ENCODE measurements at places on chromosomes 1 and 21. TPM values are rescaled to one million over a fixed set of nuclear protein-coding genes. Genes with fewer than 3 reads are reported as not detected.
A peak's percentile ranks its signal among the peaks of the same experiment; 100 is the strongest.

Gene ZNF593OS
- total RNA-seq = not detected

Gene HES3
- total RNA-seq = not detected

Gene MROH9
- not detected for total RNA-seq

Gene C1orf141
- not detected for total RNA-seq

Gene CYYR1
- total RNA-seq = not detected

Gene PPFIA4
- total RNA-seq = 0.93 TPM

Gene SFN
- total RNA-seq = 1.2 TPM

Gene PRELP
- not detected for total RNA-seq

DNA sequence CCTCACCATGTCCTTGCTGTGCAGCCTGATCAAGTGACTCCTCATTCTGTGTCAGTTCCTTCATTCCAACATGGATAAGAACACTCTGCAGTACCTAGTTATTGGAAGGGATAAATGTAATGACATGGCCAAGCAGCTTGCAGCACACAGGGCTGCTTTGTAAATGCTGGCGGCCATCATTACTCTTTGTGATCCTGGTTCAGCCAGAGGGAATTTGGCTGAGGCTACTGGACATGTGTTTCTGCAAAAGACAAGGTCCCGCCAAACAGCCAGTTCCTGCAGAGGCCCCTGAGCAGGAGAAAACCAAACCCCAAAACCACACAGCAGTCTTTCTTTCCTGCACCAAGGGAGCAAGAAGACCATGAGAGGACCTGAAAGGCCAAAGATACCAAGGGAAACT lies 495.8 kb downstream of the AJAP1 start:
- DNase-seq = no peak

- DNase-seq = no peak
These were observed 34.6 kb upstream of the DARS2 start for GRCh38 chr1:173789841-173790240.

- DNase-seq = no peak
These were observed 114.9 kb downstream of the VPS13D start for GRCh38 chr1:12344596-12345349.

DNA sequence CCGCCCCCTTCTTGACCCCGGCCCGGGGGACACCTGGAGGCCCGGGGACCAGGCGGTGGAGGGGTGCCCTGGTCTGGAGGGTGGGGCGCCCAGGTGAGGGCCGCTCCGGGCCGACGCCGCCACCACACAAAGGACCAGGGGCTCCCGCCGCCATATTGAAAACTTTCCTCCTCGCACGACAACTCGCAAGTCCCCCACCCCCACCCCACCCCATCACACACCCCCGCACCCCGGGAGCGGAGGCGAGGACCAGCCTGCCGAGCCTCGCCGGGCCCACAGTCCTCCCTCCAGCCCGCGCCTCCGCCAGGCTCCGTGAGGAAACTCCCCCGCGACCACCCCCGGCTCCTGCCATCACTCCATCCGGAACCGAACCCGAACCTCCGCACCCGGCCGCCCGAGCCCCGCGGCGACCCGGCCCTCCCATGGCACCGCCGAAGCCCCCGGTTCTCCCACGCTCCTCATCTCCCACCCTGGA lies 733 bp downstream of the KDM5B start:
- DNase-seq = peak; percentile 72

- no peak for DNase-seq
These were observed 538.0 kb upstream of the PLXNA2 start for GRCh38 chr1:208782186-208782585.

- DNase-seq = no peak
These were observed 623.2 kb upstream of the PKN2 start for GRCh38 chr1:88060750-88061491.

GRCh38 chr21:37393030-37393429 lies 26.5 kb downstream of the DYRK1A start:
- no peak for DNase-seq

DNA sequence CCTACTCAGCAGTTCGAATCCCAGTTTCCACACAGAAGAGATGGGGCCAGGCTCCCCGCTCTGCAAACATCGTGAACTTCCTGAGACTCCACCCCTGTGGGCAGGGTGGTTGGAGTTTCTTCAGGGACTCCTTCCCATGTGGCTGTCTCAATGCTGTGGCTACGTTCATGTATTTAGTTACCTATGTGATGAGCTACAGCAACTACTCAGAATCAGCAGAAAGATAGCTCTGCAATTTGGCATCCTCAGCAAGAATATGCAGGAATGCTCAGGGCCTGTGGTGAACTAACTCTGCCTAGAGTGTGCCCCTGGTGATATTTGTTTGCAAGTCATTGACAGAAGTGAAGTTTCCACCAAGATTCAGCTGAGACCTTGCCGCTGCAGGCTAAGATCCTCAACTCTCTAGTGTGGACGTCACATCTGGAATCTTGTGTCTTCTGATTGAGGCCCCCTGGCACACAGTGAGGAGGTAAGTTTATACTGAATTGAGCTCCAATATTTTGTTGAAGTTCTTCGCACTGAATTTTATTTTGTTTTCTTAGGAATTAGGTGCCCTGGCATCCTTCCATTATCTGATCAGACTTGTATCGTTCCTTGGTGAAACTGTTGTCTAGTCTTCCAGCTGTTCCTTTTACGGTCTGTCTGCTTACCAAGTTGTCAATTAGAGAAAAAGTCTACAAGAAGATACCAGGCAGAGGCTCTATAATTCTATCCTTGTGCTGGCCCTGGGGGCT lies 8.2 kb upstream of the GLRX2 start:
- DNase-seq = no peak

- no peak for DNase-seq
These were observed 176.6 kb downstream of the NRIP1 start for GRCh38 chr21:14888202-14888601.

DNA sequence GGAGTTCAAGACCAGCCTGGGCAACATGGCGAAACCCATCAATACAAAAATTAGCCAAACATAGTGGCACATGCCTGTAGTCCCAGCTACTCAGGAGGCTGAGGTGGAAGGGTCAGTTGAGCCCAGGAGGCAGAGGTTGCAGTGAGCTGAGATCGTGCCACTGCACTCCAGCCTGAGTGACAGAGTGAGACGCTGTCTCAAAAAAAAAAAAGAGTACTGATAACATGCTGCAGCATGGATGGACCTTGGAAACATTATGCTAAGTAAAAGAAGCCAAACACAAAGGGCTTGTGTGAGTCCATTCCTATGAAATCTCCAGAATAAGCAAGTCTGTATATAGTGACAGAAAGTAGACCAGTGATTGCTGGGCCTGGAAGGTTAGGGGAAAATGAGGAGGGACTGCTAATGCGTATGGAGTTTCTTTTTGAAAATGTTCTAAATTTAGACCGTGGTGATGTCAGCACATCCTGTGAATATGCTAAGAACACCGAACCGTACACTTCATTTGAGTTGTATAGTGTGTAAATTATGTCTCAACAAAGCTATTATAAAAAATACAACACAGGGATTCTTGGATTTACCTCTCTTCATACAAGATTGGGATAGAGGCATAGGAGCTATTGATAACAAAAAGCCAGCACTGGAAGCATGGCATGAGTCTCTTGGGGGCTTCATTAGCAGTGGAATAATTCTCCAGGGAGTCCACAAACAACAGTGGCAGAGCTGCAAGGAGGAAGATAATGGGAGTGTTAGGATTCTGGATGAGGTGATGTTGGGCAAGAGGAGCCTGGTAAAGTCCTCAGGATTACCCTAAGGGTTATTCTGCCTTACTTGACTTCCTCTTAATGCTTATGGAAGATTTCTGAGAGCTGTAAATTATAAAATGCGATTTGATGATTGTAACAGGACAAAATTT lies 73.5 kb downstream of the TTC3 start:
- DNase-seq = no peak

- no peak for DNase-seq
These were observed 87.0 kb upstream of the ATP1B1 start for GRCh38 chr1:169019419-169020058.

GRCh38 chr1:82515650-82516049 lies 714.9 kb downstream of the ADGRL2 start:
- no peak for DNase-seq

GRCh38 chr1:43861337-43861736 lies 72.3 kb upstream of the ARTN start:
- no peak for DNase-seq

- no peak for DNase-seq
These were observed 17.3 kb upstream of the RHBDL2 start for GRCh38 chr1:38958967-38959366.

GRCh38 chr1:222165629-222166028 lies 382.3 kb downstream of the HHIPL2 start:
- no peak for DNase-seq

DNA sequence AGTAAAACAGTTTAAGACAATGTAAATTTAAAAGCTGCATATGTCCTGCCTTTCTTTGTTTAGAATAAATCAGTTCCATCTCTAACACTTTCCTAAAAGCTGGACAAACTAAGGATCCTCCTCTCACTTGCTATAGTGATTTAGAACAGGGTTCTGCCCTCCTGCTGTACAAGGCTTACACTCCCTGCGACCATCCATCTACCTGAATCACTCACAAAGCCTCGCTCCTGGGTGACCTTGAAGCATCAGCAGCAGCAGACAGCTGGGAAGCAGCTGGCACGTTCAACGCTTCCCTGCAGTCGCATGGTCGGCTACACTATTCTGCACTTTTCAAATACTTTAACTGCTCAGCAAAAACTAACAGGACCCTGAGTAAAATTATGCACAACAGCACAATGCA lies 128.0 kb downstream of the NTPCR start:
- DNase-seq = no peak

GRCh38 chr21:33668620-33669019 lies 26.3 kb downstream of the ITSN1 start:
- DNase-seq = no peak

- no peak for DNase-seq
These were observed 40.0 kb downstream of the CDCP2 start for GRCh38 chr1:54112705-54113368.

DNA sequence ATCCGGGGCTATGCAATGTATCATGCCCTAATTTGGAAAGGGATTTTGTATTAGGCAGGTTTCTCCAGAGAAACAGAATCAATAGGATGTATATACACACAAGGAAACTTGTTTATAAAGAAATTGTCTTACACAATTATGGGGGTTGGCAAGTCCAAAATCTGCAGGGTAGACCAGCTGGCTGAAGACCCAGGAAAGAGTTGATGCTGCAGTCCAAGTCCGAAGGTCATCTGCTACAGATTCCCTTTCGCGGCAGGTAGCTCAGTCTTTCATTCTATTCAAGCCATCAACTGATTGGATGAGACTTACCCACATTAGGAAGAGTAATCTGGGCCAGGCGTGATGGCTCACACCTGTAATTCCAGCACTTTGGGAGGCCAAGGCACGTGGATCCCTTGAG lies 54.6 kb upstream of the CXADR start:
- no peak for DNase-seq

GRCh38 chr1:152866321-152866720 lies 6.5 kb downstream of the LCE7A start:
- no peak for DNase-seq

DNA sequence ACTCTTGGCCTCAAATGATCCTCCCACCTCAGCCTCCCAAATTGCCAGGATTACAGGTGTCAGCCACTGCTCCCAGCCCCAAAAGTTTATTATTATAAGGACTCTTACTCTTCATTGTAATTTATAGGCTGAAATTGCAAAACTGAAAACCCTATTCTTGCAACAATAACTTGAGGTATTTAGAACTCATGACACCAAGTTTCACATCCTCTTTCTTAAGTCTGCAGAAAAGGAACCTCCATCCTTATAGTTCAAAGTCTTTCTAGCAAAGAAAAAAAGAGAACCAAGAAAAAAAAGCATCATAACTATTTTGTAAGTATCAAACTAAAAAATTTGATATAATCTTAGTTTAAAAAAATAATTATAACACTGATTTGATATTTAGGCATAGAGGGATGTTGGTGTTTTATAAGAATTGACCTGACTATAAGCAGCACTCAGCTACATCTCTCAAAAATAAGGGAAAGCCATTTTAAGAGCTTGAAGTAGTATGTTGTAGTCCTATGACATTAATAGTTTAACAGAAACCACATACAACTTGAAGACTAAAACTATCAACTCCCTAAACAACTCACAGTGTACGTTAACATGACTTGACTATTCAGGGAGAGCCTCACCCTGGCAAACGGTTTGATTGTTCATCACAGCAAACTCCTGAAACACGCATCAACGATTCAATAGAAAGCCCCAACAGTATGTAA lies 122.4 kb downstream of the AKT3 start:
- DNase-seq = no peak

- no peak for DNase-seq
These were observed 18.0 kb upstream of the WDTC1 start for GRCh38 chr1:27216466-27216865.
